ENCODE measurements at places on chromosomes 6 and 20.

GRCh38 chr20:61810738-61811135 is 254.9 kb downstream of the TAF4 start:
- no peak for DNase-seq

DNA sequence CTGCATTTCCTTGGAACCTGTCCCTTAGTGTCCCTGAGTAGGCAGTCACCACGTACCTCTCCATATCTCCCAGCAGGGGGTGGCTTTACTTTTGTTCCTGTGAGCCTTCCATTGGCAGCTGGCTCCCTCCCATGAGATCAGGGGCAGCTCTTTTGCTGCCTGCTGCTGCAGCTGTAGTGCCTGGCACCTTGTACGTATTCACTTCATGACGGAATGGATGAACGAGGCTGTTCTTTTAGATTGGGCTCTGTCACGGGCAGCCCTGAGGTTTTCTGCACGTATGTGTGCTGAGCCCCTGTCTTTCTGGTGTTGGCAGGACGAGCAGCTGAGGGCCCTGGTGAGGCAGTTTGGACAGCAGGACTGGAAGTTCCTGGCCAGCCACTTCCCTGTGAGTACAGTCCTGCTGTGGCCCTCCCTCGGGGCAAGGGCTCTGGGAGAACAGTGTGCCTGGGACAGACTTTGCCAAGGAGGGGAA is 14.6 kb downstream of the MYBL2 start:
- DNase-seq: no peak

DNA sequence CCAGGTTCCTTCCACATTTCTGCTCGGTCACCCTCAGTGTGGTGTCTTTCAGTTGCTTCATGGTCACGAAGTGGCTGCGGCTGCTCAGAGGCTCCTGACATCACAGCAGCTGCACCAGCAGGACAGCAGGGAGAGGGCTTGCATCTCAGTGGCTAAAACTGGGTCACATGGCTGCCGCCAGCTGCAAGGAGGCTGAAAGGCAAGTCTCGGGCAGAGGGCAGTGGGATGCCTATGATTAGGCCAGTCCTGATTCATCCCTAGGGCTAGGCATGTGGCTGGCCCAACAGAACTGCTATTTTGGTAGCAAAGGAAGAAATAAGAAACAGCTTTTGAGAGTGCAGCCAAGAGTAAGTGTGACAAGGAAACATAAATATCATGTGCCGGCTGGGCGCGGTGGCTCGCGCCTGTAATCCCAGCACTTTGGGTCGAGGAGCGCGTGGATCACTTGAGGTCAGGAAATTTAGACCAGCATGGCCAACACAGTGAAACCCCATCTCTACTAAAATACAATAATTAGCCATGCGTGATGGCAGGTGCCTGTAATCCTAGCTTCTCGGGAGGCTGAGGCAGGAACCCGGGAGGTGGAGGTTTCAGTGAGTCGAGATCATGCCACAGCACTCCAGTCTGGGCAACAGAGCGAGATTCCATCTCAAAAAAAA is 46.6 kb downstream of the RBM38 start:
- DNase-seq: no peak

GRCh38 chr20:62774762-62775161 is 21.5 kb upstream of the MRGBP start:
- DNase-seq: no peak

GRCh38 chr20:53658973-53659372 is 65.3 kb upstream of the ZNF217 start:
- no peak for DNase-seq

- DNase-seq: no peak
Measured at GRCh38 chr6:151661928-151662327, 145.6 kb upstream of the ESR1 start.

- no peak for DNase-seq
Measured at GRCh38 chr6:148790817-148791216, 44.0 kb downstream of the UST start.

DNA sequence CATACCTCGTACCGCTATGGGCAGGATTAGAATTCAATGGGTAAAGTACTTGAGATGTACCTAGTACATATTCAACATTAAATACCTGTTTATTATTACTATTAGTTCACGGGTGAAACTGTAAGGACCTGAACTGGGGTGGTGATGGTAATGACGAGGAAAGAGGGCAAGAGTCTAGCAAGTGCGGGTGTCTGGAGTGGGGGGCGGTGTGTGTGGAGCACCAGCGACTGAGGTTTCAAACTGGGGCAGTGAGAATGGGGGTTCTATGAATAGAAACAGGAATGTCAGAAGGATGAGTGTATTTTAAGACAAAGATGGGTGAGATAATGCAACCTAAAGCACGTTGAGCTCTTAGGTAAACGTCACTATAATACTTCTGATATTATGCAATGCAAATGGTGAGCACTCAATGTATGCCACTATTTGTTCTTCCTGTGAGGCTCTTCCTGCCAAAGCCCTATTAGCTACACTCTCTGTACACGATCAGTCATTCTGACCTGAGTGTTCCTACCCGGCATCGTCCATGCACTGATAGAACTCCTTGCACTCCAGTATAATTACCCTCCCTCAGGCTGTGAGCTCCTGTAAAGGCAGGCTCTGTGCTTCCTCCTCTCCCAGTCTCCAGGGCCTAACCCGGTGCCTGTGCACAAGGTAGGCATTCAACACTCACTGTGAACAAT is 55.0 kb downstream of the ALDH5A1 start:
- DNase-seq: no peak

DNA sequence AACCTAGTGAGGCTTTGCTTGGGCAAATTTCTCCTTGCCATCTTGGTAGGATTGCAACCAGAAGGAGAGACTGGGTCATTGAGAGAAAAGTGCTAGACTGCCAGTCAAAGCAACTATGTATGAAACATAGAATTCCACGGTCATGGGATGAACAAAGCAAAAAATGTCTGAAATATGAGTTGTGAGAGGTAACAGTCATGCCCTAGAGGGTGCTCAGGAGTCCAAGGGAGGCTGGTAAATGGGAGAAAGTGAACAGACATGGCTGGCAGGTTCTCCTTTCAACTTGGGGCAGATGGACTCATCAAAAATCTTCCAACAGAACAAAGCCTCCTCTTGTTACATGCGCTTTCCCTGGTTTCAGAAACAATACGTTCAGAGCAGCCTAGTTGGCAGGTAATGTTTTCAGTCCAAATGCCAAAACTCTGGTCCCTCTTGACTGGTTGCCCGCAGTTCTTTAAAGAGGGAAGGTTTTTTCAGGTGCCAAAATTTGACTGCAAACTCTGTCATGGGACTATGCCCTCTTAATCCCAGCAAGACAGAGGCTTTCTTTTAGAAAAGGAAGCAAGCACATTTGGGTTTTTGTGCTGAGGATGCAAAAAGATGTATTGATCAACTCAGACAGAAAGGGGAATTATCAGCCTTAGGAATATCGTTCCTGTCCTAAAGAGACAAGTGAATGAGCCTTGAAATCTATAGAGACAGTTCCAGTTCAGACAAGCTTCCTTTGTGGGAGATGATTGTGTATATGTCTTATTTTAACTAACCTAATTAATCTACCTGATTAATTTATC is 68.5 kb upstream of the SASH1 start:
- no peak for DNase-seq

DNA sequence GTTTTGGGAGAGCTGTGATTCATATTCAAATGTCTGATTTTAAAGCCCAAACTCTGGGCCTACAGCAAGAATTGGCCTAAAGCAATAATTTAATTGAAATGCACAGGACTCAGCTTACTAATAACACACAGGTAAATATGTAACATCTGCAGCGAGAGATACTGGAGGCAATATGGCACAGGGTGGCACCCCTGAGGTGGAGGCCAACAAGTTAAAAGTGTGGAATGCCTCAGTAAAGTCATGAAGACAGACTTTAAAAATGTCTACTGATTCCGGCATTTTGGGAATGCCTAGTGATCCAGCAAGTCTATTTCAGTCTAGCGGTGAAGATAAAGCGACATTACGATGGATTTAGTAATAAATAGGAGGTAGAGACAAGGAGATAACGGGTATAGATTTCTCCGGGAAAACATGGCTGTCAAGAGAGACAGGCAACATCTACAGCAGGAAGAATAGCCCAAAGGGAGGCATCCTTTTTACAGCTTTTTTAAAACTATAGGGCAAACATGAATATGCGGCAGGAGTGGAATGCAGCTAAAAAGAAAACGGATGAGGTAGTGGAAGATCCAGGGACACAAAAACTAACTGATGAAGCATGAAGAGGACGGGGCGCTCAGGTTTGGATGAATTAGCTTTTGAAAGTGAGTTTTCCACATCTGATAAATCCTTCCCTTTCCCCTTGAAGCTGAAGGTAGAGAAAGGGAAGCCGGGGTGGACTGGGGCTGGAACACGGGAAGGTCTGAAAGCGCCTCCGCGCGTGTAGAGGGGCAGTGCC is 1.2 kb downstream of the NANP start:
- no peak for DNase-seq

- DNase-seq: no peak
Measured at GRCh38 chr6:1615151-1615852, 5.6 kb downstream of the FOXC1 start.

- DNase-seq: peak; percentile 19
Measured at GRCh38 chr6:2353412-2354137, 108.2 kb upstream of the GMDS start.

DNA sequence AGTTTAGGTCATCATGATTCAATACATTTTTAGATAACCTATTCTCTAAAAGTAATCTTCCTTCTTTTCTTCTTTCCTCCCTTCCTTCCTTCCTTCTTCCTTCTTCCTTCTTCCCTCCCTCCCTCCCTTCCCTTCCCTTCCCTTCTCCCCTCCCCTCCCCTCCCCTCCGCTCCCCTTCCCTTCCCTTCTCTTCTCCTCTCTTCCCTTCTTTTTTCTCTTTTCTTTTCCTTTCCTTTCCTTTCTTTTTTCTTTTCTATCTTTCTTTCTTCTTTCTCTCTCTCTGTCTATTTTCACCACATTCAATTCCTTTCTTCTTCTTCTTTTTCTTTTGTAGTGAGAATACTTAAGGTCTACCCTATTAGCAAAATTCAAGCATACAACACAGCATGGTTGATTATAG is 17.3 kb upstream of the RHAG start:
- DNase-seq: no peak

DNA sequence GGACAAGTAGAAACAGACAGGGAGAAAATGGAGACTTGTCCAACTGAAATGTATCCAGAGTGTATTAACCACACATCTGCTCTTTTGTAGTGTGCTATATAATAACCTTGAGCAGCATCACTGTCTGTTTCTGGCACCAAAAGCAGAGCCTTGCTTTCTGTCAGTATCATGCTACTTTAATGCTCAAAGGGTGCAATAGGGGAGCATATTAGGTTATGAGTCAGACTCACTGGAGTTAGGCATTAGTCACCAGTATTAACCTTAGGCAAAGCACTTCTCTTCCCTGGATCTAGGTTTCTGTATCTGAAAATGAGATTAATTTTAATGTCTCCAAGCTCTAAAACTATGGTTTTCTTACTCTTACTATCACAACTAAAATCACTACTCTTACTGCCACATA is 280.1 kb downstream of the TFAP2B start:
- DNase-seq: no peak

DNA sequence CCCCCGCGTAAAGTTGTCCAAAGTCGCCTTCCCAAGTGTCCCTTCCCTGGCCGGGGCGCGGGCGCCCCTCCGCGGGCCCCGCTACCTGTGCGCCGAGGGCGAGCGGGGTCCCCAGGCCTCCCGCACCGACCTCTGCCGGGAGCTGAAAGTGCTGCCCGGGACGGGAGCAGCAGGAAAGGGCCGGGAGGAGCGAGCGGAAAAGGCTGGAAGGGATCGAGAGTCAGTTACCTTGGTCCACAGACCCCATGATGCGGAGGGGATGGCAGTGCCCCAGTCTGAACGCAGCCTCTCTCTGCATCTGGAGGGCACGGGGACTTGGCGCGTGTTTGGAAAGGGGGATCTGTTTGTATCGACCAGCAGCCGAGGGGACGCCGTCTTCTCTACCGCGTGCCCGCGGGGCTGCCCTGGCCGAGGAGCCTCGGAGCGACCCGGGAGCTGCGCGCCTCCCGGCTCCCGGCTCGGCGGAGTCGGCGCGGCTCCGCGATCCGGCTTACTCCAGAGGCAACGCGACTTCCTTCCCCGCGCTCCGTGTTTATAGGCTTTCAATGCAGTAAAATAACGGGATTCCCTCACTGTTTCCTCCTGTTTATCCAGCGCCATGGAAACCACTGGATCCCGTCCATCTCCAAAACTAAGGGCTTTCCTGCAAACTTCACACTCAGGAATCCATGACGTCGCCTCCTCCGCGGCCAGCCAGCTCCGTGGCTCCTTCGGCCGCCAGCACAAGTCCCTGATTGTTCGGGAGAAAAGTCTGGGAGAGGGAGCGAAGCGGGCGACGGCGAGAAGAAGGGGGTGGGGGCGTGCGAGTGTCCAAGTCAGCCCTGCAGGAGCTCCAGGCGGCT is 20.0 kb upstream of the NFATC2 start:
- DNase-seq: peak; percentile 67

DNA sequence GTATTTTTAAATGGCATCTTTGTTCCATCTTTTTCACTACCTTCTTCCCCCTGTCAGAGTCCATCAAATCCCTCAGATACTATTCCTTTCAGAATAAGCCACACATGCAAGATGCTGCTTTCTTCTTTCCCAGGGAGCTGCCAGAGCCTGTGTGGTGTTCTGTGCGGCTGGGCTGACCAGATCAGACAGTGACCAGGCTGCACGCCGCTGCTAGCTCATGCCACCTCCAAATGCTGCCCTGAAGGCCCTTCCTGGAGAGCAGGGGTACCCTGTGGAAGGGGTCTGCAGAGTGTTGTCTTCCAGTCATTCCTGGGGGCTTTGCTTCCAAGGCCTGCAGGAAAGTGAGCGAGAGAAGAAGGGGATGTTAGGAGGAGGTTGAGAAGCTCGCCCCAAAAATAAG is 179.1 kb upstream of the SUPT3H start:
- DNase-seq: no peak

DNA sequence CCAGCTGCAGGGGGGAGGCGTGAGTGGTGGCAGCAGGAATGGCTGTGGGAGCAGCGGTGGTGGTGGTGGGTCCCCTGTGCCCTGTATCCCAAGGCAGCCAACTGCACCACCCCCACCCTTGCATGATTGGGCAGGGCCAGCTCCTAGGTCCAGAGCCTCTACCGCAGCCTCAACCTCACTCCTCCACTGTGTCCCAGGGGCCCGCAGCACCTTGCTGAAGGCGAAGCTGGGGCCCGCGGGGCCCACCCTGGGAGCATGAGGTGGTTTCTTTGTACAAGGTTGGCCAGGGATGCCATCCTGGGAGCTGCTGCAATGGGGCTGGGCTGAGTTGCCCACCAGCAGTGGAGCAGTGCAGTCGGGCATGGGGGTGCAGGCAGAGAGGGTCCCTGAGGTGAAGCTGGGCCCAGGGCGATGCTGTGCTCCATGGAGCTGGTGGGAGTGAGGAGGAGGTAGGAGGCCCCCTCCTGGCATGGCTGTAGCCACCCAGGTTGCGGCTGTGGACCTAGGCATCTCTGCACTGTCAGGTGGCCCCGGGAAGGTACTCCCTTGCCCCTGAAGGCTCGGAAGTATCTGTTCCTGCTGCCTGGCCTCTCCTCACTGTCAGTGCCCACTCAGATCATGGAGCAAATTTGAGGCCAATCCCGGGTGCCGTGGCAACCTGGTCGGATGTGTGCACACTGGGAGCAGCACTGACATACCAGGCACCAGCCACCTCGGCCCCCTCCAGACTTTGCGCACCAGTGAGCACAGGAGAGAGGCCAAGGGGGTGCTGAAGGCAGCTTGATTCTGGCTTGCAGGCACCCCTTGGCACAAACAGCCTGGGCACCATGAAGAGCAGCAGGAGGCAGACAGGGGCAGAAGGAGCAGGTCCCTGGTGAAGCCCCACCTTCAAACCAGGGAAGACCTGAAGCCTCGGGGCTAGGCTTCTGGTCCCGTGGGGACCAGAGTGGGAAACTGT is 60.2 kb upstream of the L3MBTL3 start:
- no peak for DNase-seq
